Glomerular endothelial cell (primary cell): ENCODE measurements at places on chromosomes 7 and 10. TPM values are rescaled to one million over a fixed set of nuclear protein-coding genes. Genes with fewer than 3 reads are reported as not detected.

The DNAJC30 gene
- total RNA-seq, result 4.6 and 5.4 TPM in 2 replicates

DNA sequence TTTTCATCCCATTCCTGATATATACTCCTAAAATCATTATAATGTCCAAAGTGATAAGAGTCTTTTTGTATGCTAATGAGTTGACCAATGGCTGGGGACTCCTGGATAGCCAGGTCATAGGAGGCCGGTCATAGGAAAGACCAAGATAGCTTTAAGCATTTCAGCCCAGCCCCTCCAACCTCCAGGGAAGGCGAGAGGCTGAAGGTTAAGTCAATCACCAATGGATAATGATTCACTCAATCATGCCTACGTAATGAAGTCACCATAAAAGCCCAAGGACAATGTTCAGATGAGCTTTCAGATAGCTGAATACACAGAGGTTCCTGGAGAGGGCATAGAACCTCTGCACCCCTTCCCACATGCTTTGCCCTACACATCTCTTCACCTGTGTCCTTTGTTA is 75.7 kb downstream of the VWDE start:
- DNase-seq, result no peak

DNA sequence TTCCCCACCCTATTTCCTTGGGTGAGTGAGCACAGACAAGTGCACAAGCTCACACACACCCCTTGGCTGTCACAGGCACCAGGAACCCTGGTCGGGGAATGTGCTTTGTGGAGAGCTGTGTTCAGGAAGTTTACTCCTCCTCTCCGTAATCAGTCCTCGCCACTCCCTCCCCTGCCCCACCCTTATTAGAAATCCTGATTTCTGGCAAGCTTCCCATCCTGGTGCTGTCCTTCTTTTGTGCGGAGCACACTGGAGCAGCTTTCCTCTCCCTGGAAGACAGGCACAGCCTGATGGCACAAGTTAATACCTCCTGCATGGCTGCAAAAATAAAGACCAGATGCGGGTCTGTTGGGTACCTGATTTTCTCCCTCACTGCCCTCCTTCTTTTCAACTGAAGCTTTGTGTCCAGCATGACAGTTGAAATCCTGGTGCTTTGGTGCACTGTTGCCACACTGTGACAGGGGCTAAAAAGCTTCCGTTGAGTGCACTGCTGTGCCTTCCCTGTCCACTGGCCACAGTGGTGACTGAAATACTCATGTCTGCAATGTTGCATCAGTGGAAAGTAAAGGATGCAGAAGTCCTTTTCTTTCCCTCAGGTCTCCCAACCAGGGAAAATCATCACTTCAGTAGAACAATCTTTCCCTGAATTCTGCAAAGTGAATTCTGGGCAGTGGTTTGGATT is 55.0 kb downstream of the LRRC4 start:
- no peak for DNase-seq

- DNase-seq, result peak; percentile 68
Observed at GRCh38 chr10:131946321-131946751, 35.4 kb downstream of the BNIP3 start.

GRCh38 chr7:3722396-3722922 is 421.4 kb downstream of the SDK1 start:
- DNase-seq, result no peak

The FAM131B gene
- 0.53 and 1.6 TPM in 2 replicates for total RNA-seq

DNA sequence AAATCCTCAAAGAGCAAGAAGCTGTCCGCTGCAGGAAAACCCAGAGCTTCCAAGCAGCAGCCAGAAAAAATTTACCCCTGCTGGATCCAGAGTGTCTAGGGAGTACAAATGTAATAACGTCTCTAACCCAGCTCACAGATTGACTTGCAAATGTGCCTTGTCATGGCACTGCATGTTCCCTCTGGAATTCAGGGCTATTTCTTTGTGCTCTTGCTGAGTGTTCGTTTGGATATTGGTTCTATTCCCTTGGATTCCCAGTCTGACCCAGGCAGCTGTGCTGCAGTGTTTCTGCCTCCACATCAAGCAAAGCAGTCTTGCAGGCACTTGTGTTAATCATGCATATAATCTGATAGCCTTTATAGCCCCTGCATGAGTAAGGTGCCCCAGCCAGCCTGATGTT is 209.9 kb upstream of the GHITM start:
- DNase-seq, result no peak

DNA sequence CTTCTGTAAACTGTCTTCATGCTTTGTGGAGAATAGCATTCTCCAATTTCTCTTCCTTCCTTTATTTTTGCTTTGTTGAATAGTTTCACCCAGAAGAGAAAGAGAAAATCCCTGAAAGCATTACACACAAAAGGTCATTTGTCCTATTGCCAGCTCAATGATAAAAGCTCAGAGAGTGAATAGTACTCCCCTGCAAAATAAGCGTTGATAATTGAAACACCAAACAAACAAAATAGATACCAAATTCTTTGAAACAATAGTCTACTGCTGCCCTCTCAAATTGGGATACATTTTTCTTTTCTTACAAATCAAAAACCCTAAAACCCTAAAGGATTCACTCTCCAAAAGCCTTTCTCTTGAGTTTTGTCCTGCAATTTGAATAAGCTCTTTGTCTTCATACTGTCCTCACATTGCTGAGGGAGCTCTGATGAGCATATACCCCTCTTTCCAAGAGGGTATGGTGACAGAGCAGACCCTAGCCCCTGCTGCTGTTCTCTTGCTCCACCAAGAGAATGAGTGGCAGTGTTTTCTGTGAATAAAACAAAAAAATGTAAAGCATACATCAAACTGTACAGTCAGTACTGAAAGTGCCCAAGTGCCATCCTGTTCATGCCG is 134.4 kb downstream of the CSTF2T start:
- DNase-seq, result no peak

The VWA2 gene
- total RNA-seq, result 0.05 TPM in 1 of 2 replicates, not detected in the other

The SLC16A12 gene
- 0.58 and 1.6 TPM in 2 replicates for total RNA-seq

- DNase-seq, result no peak
Observed at GRCh38 chr10:35558276-35558675, 46.9 kb upstream of the GJD4 start.

The SPDYE2 gene
- not detected in 2 replicates for total RNA-seq

GRCh38 chr7:47389923-47390630 is 191.8 kb downstream of the TNS3 start:
- DNase-seq, result no peak

GRCh38 chr10:44993922-44994751 is 6.6 kb upstream of the ZNF22 start:
- DNase-seq, result no peak

DNA sequence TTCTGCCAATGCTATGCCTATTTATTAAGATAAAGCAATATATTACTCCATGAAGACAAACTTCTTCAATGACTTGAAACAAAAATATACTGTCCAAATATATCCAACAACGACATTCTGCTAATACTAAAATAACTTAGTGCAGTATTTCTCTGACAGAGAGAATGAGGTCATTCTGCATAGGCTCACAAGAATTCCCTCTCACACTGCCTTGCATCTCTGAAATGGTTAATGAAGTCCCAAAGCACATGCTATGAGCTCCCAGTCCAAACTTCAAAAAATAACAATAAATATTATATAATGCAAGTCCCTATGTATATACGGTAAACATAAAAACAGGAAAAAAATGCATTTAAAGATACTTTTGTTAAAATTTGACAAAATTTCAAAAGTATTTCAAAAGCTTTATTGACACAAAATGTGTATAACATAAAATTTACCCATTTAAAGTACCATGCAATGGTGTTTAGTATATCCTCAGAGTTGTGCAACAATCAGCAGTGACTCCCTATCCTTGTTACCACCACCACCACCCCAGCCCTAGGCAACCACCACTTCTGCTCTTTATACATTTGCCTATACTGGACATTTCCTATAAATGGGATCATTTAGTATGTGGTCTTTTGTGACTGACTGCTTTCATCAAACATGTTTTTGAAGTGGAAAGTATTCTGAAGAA is 27.6 kb downstream of the CHCHD3 start:
- no peak for DNase-seq

- DNase-seq, result no peak
Observed at GRCh38 chr10:73906524-73907447, 4.1 kb upstream of the PLAU start.

The PNLIP gene
- total RNA-seq, result not detected in 2 replicates

The LDB3 gene
- total RNA-seq, result not detected in 2 replicates

The APBB1IP gene
- 0.47 and 0.68 TPM in 2 replicates for total RNA-seq

The SPOCK2 gene
- total RNA-seq, result 0.41 and 3.9 TPM in 2 replicates

- DNase-seq, result no peak
Observed at GRCh38 chr10:11707624-11708350, 34.4 kb upstream of the ECHDC3 start.

The MYL10 gene
- total RNA-seq, result not detected in 2 replicates

The ASZ1 gene
- total RNA-seq, result not detected in 2 replicates

GRCh38 chr10:69869291-69869961 is 67.7 kb downstream of the COL13A1 start:
- DNase-seq, result no peak

GRCh38 chr10:1577945-1578344 is 159.4 kb downstream of the ADARB2 start:
- DNase-seq, result no peak

DNA sequence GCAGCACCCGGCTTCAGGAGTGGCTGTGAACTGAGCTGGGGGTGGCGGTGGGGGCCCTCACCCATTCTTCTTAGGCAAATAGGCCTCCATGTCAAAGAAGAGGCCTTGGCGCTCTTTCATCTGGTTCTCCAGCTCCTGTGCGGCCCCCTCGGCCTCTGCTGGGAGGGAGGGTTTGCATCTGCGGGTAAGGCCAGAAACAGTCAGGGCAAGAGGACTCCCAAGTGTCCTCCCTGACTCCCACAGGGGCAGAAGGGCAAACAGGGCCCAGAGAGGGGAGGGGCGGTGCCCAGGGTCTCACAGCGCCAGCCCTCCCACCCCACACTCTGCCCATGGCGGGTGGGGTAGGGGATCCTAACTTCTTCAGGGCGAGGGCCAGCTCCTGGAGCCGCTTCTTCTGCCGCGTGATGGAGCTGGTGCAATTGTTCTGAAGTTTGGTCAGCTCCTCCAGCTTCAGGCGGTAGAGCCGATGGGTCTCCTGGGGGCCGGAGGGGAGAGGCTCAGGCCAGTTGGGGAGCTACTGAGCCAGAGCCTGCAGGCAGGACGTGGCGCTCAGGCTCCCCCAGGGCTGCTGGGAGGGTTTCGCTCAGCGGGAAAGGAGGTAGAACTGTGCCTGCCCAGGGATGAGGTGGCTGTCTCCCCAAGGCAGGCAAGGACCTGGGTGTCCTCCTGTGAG is 2.2 kb downstream of the TMEM120A start:
- DNase-seq, result no peak

DNA sequence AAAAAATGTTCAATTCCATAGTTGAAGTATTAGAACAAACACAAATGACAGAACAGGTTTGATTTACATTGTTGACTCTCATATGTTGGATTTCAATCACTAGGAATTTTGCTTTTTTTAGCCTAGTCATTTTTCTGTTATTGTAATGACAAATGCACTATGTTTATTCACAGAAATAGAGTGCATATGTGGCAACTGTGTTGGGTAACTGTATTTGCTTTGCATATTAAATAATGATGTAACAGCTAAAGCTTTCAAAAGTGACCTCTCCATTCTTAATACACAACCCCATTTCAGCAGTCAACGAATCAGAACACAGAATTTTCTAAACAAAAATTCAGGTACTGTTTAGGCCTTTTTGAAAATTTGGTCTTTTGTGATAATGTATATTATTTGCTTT is 54.0 kb upstream of the SLC26A5 start:
- no peak for DNase-seq

The SLC13A1 gene
- not detected in 2 replicates for total RNA-seq

The SFMBT2 gene
- 3.1 and 4.8 TPM in 2 replicates for total RNA-seq

DNA sequence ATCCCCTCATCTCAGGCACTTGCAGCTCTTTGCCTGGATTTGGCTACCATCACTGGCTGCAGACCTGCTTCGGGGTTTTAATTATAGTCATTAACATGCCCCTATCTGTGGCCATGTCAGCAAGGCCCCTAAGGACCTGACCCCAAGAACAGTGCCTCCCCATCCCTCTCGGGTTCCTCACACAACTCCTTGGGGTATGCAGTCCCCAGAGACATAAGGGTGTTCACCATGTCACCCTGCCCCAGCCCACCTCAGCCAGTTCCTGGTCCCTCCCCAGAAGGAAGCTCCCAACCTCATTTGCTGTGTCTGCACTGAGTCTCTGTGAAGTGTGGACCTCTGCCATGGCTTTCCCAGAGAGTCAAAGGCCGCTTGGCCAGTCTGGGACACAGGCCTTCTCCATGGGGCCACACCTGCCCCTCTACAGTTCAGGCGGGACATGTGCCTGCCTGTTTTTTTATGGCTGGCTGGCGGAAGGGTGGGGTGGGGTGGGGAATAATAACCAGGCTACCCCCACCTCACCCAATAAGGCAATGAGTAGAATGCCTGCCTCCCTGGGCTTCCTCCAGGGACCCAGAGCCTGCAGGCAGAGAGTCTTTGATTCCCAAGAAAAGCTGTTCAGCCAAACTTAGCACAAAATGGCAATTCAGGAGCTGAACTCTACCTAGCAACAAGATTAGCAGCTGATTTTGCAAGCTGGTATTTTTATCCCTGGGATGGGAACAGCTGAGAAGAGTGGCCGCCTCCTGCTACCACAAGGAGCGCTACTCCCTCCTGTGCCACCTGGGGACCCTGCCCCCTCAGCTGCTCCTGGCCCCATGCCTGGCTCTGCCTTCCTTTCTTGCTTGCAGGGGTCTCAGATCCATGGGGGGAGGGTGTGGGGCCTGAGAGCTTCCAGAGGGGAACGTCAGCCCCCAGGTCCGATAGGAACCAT is 23.7 kb upstream of the CAMK2B start:
- DNase-seq, result no peak

GRCh38 chr10:84588426-84588825 is 260.0 kb downstream of the CCSER2 start:
- DNase-seq, result no peak
